Erythroblast (primary cell): ENCODE measurements at places on chromosomes 2 and 18.

- DNase-seq, result no peak
Observed at GRCh38 chr2:51628917-51629316, 597.0 kb upstream of the NRXN1 start.

- DNase-seq, result no peak
Observed at GRCh38 chr18:36403896-36404820, 106.6 kb downstream of the FHOD3 start.

DNA sequence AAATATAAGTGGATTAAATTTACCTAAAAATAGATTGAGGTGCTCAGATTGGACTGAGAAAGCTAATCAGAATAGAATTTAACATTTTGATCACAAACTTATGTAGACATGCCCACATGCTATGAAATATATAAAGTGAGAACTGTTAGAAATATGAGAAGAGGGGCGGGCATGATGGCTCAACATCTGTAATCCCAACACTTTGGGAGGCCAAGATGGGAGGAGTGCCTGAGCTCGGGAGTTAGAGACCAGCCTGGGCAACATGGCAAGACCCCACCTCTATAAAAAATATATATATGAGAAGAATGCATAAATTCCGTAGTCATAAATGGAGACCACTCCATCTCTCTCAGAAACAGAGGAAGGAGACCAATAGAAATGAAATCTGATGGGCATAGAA lies 25.7 kb downstream of the NTSR2 start:
- DNase-seq, result no peak

- DNase-seq, result no peak
Observed at GRCh38 chr2:42752314-42752713, 11.6 kb downstream of the OXER1 start.

DNA sequence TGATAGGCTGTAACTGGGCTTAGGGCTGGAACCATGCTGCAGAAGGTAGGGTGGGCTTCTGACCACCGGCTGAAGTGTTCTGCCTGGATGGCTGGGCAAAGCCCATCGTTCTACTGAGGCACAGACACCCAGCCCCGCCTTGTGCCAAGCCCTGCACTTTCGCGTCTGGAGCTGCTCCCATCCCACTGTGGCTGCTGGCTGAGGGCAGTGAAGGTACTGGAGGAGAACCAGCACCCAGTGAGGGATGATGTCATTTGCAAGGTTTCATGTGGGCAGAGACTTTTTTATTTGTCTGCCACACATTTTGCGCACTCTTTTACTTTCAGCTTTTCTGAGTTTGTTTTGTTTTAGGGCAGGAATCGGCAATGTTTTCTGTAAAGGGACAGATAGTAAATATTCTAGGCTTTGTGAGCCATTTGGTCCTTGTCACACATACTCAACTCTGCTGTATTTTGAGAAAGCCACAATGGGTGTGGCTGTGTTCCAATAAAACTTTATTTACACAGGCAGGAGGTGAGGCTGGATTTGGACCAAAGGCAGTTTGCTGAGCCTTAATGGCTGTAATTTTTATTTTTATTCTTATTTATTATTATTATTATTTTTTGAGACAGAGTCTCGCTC lies 85.6 kb downstream of the ASB1 start:
- DNase-seq, result no peak

GRCh38 chr18:22844190-22844589 lies 88.9 kb upstream of the RBBP8 start:
- DNase-seq, result no peak

- DNase-seq, result no peak
Observed at GRCh38 chr18:4198956-4199355, 256.2 kb downstream of the DLGAP1 start.

DNA sequence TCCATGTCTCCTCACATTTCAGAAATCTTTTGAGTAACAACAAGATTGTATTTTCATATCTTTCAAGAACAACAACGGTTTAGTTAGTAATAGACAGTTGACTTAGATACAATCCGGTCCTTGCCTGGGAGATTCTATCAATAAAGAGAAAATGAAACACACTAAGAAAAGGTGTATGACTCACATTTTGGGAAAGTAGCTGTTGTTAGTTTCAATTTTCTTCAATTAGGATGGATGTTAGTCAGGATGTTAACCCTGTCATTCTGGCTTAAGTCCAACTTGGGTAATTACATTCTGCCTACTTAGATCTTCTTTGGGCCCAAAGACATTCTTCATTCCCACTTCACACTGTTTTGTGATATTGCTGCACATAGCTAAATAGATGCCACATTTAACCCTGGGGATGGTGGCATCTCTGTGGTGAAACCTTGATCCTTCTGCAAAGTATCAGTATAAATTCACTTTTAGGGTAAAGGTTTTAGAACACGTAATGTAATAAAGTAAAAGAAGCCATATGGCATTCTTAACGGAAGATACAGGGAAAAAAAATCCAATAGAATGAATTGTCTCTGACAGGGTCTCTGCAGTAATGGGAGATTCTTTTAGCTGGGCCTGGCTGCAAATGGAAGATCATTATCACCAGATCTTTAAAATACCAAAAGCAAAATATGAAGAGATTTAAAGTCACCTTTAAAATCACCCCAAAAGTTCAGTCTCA lies 365.5 kb downstream of the FIGN start:
- DNase-seq, result no peak

DNA sequence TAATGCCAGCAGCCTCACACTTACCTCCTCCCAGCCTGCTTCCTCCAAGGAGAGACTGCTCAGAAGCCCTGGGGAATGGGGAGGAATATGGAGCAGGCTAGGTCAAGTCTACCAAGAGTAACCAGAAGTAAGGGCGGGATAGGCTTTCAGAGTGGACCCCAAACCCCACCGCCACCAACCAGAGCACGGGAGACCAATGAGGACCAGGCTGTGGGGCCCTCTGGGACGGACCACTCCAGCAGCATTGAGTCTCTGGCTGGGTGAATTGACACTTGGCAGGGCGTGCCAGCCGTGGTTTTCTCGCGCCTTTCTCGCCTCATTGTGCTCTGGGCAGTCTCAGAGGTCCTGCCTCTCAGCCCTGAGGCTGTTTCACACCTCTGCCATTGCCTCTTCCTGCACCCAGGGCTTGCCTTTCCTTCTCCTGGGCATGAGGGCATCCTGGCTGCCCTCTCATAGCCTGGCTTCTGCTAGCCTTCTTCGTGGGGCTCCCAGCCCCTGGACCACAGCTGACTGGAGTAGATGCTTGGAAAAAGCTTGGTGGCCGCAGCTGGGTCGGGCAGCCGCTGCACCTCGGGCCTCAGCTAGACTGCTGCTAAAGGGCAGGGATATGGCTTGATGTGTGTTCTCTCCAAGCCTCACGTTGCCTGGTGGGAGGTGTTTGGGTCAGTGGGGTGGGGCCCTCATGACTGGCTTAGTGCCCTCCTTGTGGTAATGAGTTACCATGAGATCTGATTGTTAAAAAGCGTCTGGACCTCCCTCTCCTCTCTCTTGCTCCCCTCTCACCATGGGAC lies 40.5 kb upstream of the HS6ST1 start:
- DNase-seq, result no peak

- DNase-seq, result no peak
Observed at GRCh38 chr2:109726379-109727270, 67.5 kb upstream of the RGPD5 start.

DNA sequence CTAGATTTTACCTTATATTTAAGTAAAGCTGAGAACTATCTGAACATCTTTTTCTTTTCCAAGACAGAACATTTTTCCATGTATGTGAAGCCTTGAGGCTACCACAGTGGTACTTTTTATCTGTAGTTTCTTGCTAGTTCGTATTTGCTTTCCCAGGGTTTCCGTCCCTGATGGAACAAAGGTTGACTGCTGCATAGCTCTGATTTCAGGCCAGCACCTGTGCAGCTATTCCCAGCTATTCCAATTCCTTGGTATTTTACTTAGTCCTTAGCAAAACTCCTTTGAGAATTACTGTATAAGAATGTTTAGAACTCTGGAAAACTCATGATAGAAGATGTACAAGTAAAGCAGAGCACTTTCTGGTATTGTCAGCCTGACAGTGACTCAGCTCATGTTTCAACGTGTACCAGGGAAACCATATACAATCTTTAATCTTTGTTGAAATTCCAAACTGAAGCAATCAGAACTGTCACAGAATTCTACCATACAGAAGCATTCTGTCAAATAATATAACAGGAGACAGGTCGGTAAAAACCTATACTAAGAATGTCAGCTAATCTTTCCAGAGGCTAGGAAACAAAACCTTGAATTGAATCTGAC lies 162.2 kb downstream of the PKP4 start:
- DNase-seq, result no peak

GRCh38 chr2:199144036-199144435 lies 313.7 kb downstream of the SATB2 start:
- DNase-seq, result no peak

GRCh38 chr2:169066897-169067296 lies 2.5 kb upstream of the DHRS9 start:
- DNase-seq, result no peak

- no peak for DNase-seq
Observed at GRCh38 chr2:189083106-189083505, 96.5 kb downstream of the COL5A2 start.

- DNase-seq, result peak; percentile 45
Observed at GRCh38 chr18:54872681-54873080, 44.4 kb downstream of the RAB27B start.

DNA sequence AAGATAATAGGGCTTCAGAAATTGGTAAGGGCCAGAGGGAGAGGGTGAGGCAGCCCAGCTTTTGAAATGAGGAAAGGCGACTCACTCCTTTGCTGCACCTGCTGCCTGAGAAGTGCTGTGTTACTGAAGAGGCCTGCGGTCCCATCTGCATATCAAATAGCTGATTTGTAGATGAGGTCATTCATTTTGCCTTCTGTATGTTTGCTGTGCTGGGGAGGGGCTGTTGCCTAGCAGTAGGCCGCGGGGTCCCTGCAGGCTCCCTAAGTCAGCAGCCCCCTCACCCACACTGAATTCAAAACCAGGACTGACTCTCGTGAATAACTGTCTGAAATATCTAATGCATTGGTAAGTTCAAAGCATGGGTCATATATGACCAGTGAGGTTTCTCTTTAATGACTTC lies 377.2 kb downstream of the SOX11 start:
- DNase-seq, result no peak

GRCh38 chr18:10099539-10100140 lies 185.8 kb downstream of the VAPA start:
- no peak for DNase-seq

DNA sequence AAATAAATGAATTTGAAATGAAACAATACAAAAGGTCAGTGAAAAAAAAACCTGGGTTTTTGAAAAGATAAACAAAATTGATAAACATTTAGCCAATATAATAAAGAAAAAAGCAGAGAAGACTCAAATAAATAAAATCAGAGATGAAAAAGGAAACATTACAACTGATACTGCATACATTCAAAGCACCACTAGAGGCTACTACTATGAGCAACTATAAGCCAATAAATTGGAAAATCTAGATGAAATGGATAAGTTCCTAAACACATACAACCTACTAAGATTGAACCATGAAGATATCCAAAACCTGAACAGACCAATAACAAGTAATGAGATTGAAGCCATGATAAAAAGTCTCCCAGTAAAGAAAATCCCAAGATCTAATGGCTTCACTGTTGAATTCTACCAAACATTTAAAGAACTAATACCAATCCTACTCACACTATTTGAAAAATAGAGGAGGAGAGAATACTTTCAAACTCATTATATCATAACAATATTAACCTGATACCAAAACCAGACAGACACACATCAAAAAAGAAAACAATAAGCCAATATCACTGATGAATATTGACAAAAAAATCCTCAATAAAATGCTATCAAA lies 80.8 kb upstream of the CERS6 start:
- no peak for DNase-seq

- DNase-seq, result no peak
Observed at GRCh38 chr18:48821251-48821590, 129.5 kb downstream of the SMAD7 start.

- DNase-seq, result no peak
Observed at GRCh38 chr18:27789406-27789805, 387.5 kb downstream of the CDH2 start.

- DNase-seq, result peak; percentile 77
Observed at GRCh38 chr18:63518178-63519012, 23.8 kb upstream of the SERPINB12 start.

DNA sequence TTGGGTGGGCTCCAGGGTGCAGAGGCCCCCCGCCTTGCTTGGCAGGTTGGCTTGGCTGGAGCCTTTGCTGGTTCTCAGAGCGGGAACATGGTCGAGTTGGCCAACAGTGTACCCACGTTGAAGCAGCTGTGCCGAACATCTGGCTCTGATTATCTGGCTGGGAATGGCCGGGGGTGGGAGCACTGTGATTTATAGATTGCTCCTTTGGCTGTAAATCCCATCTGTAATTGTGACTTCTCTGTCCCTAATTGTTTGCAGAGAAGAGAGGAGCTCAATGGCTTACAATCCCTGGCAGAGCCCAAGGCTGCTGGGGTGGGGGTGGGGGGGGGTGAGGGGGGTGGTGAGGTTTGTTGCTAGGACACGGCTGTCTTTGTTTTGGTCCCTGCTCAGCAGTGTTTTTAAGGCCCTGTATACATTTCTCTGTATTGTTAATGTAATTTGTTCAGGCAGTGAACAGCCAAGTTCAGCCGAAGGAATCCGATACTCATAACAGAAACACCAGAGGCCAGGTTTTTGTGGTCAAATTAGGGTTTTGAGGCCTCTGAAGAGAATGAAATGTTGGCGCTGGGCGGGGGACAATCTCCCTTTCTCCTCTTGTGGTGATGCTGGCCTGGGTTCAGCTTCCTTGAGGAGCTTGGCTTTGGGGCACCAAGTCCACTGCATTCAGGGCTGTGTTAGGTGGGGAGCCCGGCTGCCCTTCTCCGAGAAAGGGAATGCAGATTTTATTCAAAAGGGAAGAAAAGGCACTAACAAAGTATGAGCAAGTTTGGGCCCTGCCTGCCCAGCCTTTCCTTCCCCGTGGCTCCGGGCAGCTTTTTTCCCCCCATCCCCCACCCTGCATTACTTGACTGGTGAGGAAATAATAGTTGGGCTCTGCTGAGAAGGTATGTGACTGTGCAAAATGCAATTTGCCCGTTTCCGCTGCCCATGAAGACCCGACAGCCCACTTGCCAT lies 82.5 kb downstream of the TCF7L1 start:
- no peak for DNase-seq

DNA sequence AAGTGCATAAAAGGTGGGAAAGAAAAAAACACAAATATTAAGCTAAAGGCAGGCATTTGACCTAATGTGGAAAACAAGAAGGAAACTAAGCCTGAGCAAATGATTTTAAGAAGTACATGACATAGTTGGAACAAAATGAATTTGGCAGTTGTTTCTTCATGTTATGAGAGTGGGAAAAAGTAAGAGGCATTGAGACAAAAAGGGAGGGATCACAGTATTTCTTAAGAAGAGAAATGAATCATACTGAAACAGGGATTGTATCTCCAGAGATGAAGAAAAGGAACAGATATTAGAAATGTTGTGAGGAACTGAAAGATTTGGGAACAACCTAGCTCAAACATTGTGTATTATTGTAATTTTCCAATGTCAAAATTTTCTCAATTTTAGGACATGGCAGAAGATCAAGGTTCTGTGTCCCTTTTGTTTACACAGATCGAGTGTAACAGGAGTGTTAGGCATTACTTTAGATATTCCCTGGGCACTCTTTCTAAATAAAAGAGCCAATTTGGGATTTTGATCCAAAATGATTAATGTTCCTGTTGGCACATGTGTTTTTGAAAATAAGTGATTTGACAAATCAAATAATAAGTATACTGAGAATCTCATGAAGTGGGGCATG lies 98.6 kb downstream of the CALCRL start:
- no peak for DNase-seq
